Frontal cortex (tissue), 4 donors: ENCODE measurements at places on chromosomes 1 and 21. TPM values are rescaled to one million over a fixed set of nuclear protein-coding genes. Genes with fewer than 3 reads are reported as not detected.

The LAMC2 gene
- total RNA-seq, result 2.0 TPM

The LHX4 gene
- not detected for total RNA-seq

The KMO gene
- 0.82 TPM for total RNA-seq

The GOLT1A gene
- 0.41 TPM for total RNA-seq

The ALX3 gene
- 0.41 TPM for total RNA-seq

The CASQ2 gene
- 0.41 TPM for total RNA-seq

The SORT1 gene
- total RNA-seq, result 42.8 TPM

The C1orf87 gene
- total RNA-seq, result not detected
